Thymus (tissue), 14 donors: ENCODE measurements at places on chromosomes 12 and 14. TPM values are rescaled to one million over a fixed set of nuclear protein-coding genes. Genes with fewer than 3 reads are reported as not detected.

PPP2R5E gene
- total RNA-seq = 10.4 TPM

SPSB2 gene
- 10.7 TPM for total RNA-seq

RILPL2 gene
- total RNA-seq = 3.9 TPM

DNA sequence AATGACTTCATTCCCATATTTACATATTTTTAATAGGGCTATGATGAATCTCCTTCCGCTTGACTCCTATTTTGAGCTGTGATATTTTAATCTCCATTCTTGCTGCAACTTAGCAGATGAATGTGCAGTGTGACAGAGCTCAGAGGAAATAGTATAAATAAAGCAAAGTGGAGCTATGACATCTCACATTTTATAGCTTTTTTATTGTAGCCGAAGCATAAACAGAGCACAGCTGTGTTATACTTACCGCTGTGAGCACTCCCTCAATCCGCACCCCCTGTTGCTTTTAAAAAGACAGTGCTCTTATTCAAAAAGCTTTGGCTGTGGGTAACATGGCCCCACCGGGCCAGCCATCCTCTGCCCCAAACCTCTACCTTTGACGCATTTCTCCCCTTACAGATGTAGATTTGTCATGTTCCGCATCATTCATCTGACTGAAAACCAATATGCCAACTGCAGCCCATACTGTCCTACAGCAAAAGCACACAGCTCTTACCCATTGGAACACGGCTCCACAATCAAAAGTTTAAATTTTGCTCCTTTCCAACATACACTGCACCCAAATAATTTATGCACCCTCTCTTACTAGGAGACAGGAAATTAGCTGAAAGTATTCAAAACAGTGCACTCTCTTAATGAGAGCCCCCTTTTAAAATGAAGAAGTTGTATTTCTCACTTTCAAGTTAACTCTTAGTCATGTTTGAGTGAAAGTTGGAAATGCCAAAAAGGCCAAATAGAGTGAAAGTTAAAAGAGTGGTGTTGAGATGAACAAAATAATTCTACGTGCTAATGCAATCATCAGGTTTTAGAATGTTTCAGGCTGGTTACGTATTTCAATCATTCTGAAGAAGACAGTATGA, 429.3 kb upstream of the SOX5 start:
- no peak overlapping the region for H3K4me3 ChIP-seq
- no peak for DNase-seq
- H3K36me3 ChIP-seq = no peaks in the 10 kb centered on the region
- no peaks in the 10 kb centered on the region for H3K27me3 ChIP-seq
- H3K4me1 ChIP-seq = no peaks in the 10 kb centered on the region

DNA sequence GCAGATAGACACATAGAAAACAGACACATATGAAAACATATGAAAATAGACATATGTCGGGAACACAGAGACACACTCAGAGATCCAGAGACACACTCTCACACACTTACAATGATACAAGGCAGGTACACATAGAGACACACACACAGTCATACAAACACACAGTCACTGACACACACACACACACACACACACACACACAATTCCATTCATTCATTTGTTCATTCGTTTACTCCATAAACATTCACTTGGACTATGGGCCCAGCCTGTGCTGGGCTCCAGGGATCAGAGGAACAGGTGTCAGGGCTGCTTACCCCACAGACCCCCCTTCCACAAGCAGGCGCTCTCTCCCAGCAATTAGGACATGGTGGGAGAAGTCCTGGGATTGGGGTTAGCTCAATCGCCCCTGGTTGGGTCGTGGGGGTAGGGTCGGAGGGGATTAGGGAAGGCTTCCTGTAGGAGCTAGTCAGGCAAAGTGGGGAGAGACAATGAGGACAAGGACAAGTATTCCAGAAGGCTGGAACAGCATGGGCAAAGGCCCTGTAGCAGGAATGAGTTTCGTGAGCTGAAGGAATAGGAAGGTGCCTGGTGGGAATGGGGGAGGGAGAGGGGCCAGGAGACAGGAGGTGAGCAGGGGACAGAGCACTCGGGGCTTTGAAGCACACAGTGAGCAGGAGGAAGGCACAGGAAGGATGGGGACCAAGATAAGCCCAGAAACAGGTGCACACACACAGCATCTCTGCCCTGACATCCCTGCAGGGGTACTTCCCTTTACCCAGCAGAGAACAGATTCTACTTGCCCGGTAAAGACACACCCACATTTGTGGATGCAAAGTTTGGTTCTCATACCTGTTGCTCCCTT, 6.5 kb downstream of the RASAL1 start:
- DNase-seq = peak; percentile 49
- peaks cover 4% of the 10 kb centered on the region for H3K4me1 ChIP-seq

DNA sequence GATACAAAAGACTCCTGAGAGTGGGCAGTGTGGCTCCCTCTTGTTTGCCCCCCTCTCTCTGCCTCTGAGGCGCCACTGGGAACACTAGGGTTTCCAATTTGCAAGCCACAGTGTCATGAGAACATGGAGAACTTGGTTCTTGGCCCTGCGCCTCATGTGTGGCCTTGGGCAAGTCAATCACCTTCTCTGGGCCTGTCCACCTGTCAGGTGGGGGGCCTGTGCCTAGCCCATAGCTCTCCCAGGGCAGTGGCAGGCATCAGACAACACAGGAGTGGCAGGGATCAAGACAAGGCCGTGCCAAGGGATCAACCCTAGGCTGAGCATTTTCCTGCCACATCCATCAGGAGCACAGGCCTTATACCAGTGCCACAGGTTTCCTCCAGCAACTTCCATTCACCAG, 185.3 kb downstream of the CALM1 start:
- no peaks in the 10 kb centered on the region for H3K36me3 ChIP-seq
- DNase-seq = no peak
- no peaks in the 10 kb centered on the region for H3K27me3 ChIP-seq
- no peak overlapping the region for H3K4me3 ChIP-seq

- H3K27ac ChIP-seq = no peak overlapping the region
- H3K4me1 ChIP-seq = no peaks in the 10 kb centered on the region
- H3K4me3 ChIP-seq = no peak overlapping the region
- no peaks in the 10 kb centered on the region for H3K27me3 ChIP-seq
- no peaks in the 10 kb centered on the region for H3K36me3 ChIP-seq
- DNase-seq = peak; percentile 82
Measured at GRCh38 chr14:67704484-67705089, 2.9 kb downstream of the RDH12 start.
